ENCODE measurements at places on chromosomes 3 and 15.

DNA sequence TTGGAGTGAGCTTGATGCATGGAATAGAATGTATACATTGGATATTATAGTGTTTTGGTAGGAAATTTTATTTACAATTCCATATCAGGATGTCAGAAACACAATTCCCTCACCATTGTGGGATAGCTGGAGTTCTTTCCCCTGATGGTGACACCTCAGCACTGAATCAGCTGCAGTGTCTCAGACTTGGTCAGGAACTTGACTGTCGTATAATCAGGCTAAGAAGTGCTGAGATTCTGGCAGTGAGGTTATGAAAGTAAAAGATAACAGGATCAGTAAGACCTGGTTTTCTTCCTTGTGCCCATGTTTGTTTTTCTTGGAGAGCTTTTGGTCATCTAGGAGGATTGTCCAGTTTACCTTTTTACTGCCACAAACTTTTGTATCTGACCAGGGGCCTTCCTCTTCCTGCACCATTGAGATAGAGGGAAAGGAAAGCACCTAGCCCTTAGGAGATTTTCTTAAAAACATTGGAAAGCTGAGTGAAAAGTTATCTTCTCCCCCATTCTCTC, 27.3 kb upstream of the ST3GAL6 start:
- no peak for DNase-seq

GRCh38 chr15:74179101-74179841, 5.8 kb downstream of the ISLR start:
- DNase-seq = no peak

DNA sequence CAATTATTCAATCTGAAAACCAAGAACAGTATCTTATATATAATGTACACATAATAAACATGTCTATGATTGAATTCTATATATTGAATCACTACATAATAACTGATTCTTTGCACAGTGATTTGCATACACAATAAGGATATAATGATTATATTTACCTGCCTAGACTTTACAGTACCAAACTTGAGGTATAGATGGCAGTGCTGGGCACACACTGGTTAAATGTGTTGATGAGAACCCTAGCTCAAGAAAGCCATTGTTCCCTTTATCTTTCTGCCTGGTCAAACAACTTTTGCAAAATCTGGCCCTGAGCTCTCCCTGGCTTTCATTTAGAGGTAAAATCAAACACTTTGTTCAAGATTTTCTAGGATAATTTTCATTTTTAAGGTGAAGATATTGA, 697.7 kb downstream of the TUSC7 start:
- no peak for DNase-seq

- no peak for DNase-seq
Measured at GRCh38 chr15:43930556-43930955, 103.8 kb downstream of the WDR76 start.

GRCh38 chr3:40980467-40980866, 218.8 kb upstream of the CTNNB1 start:
- DNase-seq = no peak

DNA sequence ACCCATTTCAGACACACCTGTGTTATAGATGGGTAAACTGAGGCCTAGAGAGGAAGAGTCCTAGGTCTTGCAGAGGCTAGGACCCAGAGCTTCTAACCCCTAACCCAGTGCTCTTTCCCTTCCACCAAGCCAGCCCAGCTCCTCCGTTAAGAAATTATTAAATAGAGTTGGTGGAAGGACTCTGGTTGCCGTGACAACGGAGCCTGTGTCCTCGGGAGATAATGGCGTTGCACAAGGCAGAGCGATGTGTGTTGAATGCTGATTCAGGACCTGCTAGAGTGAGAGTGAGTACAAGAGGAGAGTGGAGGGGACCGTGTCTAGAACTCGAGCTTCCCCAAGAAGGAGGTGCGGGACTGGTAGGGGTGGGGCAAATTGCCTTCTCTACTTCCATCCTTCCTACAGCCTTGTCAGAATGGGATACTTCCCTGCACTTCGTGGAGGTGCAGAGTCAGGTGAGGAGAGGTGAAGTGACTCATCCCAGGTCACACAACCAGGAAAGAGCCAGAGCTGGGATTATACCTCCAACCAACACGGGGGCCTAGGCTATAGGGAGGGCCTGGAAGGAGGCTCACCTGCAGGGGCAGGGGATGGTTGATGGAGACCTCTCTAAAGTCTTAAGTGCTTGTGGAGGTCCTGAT, 8.6 kb downstream of the SLC6A1 start:
- DNase-seq = no peak

DNA sequence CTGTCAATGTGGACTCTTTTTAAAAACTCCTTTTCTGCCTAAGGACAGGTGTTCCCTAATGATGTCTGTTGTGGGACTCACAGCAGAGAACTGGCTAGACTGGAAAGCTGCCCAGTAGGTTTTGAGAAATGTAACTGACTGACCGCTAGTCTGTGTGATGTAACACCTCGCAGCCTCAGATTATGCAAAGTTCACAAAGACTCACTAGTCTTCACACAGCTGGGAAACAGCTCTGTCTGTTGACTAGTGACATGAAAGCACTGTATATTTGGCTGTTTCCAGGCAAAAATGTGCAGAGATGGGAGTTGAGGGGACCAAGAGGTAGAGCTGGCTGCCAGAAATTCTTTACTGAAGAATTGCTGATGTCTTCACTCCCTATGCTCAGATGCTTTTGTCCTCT, 10.3 kb downstream of the PDZRN3 start:
- no peak for DNase-seq

DNA sequence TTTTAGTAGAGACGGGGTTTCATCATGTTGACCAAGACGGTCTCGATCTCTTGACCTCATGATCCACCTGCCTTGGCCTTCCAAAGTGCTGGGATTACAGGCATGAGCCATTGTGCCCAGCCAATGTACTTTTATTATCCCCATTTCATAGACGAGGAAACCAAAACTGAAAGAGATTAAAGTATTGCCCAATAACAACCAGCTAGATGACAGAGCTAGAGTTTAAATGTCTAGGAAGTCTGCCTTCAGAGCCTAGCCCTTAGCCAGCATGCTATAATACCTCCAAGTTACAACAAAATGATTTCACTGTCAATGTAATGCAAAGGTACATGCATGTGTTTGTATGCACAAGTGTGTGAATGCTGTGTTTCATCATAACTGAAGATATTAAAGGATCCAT, 389.4 kb upstream of the RBMS3 start:
- no peak for DNase-seq

DNA sequence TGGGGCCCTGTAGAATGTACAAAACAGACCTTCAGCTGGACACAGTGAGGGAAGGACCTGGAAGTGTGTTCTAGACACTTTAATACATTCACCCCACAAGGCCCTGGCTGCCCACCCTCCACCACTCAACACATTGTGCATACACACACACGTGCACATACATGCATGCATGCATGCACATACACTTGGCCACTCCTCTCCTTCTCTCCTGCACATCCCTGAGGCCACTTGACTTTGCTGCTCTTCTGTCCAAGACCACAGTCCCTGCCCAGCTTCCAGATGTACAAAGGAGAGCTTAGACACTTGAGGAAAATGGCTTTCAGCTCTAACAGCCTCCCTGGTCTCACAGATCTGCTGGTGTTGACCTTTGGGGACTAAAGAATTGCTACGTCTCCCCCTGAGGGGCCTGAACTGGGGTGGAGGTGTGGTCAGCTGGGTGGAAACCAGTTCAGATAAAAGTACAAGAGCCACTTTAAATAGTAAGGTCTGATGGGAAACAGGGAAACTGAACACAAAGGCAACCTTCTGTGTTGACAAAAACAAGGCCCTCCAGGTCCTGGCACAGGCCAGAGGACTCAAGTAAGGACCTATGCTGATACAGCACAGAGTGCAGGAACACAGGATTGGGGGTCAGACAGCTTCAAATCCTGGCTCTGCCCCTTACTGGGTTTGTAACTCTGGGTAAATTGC, 24.8 kb upstream of the NOX5 start:
- no peak for DNase-seq

DNA sequence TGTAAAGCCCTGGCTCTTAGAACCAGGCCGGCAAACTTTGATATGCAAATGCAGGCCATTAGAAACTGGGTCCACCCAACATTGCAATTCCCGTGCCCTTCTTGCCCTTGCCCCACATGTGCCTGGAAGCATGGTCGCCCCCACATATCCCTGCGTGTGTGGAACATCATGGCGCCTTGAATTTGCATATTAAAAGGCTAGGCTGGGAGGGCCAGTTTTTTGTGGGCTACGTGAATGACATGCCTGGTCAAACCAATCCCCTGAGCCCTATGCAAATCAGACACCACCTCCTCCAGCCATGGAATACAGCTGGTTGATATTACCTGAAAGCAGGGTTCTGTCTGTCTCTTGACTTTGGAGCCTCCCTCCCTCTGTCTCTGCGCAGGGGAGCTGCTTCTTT, 58.7 kb upstream of the ARHGEF26 start:
- no peak for DNase-seq

DNA sequence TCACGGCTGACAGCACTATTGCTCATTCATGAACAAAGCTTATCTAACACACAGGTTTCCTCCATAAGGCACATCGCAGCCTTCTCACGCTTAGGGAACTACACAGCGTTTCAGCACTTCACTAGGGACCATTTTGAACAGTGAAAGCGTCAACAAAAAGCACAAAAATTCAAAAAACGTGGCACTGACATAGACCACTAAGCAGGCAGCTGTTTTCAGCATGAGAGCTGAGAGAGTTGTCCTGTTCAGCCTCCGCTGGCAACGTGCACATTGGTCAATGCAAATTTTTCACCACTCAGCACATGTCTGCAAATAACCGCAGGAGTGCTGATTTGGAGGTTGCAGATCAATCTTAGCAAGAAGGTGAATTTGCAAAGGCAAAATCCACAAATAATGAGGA, 109.2 kb downstream of the LRRK1 start:
- no peak for DNase-seq

DNA sequence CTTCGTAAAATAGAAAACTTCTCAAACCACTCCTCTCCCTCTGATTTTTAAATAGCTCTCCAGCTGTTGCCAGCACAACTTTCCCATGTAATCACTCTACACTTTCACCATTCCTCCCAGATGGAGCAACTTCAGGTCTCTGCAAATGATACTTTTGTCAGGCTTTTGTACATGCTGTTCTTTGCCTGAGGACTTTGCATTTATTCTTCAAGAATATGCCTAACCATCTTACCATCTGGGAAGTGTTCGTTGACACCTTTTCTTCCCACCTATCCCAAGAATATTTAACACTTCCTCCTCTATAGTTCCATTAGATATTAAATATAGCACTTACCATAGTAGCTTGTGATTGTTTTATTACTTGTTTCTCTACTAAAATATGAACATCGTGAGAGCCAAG, 703.7 kb downstream of the CADM2 start:
- no peak for DNase-seq
